ENCODE measurements at places on chromosomes 16 and 17. TPM values are rescaled to one million over a fixed set of nuclear protein-coding genes. Genes with fewer than 3 reads are reported as not detected.

GRCh38 chr17:55294042-55294751, 29.4 kb downstream of the HLF start:
- DNase-seq, result no peak

DNA sequence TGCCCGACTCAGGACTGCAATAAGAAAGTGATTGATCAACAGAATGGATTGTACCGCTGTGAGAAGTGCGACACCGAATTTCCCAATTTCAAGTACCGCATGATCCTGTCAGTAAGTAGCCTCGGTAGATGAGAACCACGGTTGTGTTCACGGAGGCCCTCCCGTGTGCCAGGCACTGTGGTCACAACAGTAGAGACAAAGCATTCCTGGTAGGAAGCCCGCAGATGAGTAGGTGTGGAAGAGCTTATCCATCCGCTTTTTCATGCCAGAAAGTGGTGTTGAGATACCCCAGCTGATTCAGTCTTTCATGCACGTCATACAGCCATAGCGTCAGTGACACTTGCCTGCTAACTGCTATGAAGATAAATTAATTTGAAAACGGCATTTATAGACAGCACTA, 58.9 kb downstream of the RPA1 start:
- no peak for DNase-seq

DNA sequence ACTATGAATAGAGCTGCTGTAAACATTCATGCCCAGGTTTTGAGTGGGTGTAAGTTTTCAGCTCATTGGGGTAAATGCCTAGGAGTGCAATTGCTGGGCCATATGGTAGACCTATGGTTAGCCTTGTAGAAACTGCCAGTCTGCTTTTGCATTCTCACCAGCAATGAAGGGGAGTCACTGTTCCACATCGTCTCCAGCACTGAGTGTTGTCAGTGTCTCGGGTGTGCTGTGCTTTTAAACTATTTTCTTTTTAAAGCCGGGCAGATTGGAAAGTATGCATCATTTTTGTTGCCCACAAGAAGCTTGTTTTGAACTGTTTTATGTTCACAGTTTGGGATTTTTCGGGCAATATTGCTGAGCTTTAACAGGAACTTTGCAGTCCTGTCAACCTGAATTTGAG, 7.9 kb downstream of the RMI2 start:
- no peak for DNase-seq

The FN3KRP gene
- total RNA-seq, result 32.4 TPM

The HNF1B gene
- total RNA-seq, result 21.9 TPM

The EVI2B gene
- not detected for total RNA-seq
